ENCODE measurements at places on chromosomes 11 and 22. TPM values are rescaled to one million over a fixed set of nuclear protein-coding genes. Genes with fewer than 3 reads are reported as not detected.

The GRAMD4 gene
- 22.5 TPM for polyA plus RNA-seq

The IFITM10 gene
- polyA plus RNA-seq, result 0.27 TPM

The CCDC87 gene
- polyA plus RNA-seq, result 0.30 TPM

The APOA1 gene
- 179 TPM for polyA plus RNA-seq

- no peak for DNase-seq
Measured at GRCh38 chr22:39997939-39998726, 3.4 kb downstream of the FAM83F start.

DNA sequence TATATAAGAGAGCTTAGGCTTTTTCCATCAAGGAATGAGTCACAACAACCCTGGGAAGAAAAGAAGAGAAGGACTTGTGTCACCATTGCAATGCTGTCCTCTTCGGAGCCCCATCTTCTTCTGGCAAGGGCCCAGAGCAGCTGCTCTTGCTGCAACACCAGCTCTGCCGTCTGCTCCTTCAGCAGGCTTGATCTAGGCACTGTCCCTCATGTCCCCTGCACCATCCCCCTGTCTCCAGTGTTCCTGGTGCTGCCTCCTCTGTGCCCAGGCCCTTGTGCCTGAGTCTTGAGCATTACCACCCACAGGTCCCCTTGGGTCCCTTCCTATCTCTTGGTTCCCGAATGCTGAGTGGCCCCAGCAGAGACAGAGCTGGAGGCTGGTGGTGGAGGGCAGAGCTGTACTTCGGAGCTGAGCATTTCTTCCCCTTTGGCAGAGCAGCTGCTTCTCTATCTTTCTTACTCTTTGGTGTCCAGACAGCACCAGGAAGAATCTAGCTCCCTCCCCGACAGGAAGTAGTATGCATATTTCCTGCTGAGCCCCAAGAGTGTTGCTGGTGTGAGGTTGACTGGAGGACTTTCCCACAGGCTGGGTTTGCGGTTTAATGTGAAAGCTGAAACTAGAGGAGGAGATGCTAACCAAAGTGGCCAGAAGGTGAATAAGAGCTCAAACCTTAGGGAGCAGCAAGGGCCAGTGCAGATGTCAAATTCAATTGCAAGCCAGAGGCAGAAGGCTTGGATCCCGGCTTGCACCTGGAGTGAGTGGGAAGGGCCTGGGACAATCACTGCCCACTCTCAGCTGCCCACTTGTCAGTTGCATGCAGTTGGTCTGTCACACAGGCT, 27.8 kb downstream of the WEE1 start:
- DNase-seq, result no peak
